ENCODE measurements at places on chromosomes 1 and 21. TPM values are rescaled to one million over a fixed set of nuclear protein-coding genes. Genes with fewer than 3 reads are reported as not detected.
A peak's percentile ranks its signal among the peaks of the same experiment; 100 is the strongest.

GRCh38 chr1:202249436-202249835, 55.8 kb downstream of the LGR6 start:
- no peak for DNase-seq

DNA sequence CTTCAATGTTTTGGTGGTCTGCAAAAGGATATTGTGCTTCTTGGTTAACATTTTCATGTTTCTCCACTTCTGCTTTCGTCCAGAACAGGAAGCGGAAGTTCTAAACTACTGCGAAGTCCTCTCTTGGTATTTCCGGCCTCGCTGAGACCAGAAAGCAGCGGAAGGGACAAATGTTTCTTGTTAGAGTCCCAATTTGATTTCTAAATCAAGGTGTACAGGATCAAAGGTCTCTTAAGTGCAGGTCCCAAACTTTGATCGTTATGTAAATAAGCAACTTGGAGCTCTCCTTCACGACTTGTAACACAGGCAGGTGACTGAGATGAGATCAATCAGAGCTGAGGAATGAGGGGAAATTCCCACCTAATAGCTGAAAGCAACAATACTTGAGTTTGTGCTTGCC, 40.1 kb upstream of the HMCN1 start:
- peak; percentile 39 for DNase-seq

GRCh38 chr1:178004926-178005391, 35.1 kb upstream of the SEC16B start:
- no peak for DNase-seq

GRCh38 chr1:21292984-21293536, 2.8 kb upstream of the ECE1 start:
- DNase-seq = no peak

DNA sequence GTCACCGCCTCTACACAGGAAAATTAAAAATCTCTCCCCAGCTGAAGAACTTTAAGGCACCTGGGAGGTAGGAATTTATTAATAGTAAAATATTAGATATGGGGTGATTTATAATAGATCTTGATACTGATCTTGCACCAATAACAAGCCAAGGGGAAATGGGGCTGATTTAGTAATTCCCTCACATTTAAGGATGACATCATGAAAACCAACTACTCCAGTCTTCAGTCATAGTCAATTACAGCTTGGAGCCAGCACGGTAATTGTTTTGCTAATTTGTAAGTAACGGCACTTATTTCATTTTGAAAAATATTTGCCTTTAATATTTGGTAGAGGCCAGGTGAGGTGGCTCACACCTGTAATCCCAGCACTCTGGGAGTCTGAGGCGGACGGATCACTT, 92.8 kb downstream of the TGFBR3 start:
- no peak for DNase-seq

DNA sequence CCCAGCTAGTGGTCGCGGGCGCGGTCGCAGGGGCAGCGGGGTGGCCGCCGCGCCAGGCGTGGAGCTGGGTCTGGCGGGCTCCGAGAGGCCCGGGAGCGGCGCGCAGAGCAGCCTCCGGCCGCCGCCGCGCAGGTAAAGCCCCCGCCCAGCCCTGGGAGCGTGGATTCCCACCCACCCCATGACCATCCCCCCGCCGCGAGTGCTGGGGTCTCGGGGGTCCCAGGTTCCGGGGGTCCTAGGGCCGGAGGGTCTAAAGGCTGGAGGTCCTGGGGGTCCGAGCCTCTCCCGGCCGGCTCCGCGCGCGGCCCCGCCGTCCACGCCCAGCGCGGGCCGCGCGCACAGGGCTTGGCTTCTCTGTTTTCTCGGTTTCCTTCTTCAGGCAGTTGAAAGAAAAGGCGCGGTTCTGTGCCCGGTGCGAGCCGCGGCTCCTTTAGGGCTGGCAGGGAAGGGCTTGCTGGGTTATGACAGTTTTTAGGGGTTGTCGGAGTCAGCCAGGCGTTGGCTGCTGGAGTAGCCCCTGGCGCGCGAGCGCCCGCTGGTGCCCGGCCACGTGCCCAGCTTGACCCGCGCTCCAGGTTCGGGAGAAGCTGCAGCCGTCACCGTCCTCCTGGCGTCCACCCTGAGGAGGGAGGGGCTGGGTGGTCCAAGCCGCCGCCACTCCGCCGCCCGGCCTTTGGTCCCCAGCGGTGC, 359 bp downstream of the LRRC3 start:
- peak; percentile 62 for DNase-seq

DNA sequence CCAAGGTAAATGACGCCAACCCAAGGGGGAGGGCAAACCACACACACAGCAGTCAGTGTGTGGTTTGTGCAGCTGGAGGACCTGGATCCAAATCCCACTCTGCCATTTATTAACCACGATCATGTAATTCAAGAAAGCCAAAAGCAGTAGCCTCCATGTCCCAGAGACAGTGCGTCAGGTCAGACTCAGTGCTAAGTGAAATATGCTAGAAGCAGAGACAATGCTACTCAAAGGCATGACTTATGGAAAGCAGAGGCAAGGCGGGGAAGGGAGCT, 13.6 kb downstream of the TTC39A start:
- DNase-seq = no peak

- no peak for DNase-seq
These were observed 32.1 kb downstream of the ARID4B start for GRCh38 chr1:235295902-235296350.

- DNase-seq = no peak
These were observed 1.8 kb downstream of the TTLL10 start for GRCh38 chr1:1175221-1176062.

SAMD11 gene
- 26.0 TPM for polyA plus RNA-seq

CRP gene
- not detected for polyA plus RNA-seq

Data from left lung (tissue), 14 donors.